ENCODE measurements at places on chromosomes 6 and 20.

- DNase-seq: no peak
Measured at GRCh38 chr6:127475135-127475822, 16.1 kb upstream of the KIAA0408 start.

DNA sequence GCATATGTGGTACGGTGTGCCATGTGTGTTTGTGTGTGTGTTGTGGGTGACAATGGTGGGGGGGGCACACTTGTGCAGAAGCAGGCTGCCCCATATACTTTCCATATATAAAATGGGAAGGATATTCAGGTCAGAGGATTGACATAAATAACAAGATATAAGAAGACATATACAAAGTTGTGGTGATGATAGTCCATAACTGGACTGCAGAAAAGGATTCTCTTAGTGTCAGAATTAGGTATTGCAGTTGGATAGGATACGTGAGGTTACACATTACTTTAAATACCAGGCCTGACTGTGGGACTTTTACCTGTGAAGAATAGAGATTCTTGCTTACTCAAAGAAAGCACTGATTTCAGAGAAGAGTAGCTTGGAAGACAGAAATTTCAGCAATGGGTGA, 1260.3 kb downstream of the EPHA7 start:
- DNase-seq: no peak

DNA sequence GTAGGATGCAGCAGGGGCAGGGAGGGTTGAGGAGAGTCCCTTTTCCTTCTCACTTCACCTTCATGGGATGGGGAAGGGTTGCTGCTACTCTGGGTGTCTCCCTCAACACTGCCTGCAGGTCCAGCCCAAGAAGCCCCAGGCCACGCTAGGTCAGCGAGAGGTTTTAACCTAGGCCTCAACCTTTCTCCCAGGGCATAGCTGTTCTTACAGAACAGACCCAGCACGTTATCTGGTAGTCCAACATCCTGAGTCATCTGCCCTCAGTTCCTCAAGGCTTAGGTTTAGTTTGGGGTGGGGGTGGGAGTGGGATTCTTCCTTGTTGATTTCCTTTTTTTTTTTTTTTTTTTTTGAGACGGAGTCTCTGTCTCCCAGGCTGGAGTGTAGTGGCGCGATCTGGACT, 15.8 kb downstream of the LRRC73 start:
- DNase-seq: no peak

DNA sequence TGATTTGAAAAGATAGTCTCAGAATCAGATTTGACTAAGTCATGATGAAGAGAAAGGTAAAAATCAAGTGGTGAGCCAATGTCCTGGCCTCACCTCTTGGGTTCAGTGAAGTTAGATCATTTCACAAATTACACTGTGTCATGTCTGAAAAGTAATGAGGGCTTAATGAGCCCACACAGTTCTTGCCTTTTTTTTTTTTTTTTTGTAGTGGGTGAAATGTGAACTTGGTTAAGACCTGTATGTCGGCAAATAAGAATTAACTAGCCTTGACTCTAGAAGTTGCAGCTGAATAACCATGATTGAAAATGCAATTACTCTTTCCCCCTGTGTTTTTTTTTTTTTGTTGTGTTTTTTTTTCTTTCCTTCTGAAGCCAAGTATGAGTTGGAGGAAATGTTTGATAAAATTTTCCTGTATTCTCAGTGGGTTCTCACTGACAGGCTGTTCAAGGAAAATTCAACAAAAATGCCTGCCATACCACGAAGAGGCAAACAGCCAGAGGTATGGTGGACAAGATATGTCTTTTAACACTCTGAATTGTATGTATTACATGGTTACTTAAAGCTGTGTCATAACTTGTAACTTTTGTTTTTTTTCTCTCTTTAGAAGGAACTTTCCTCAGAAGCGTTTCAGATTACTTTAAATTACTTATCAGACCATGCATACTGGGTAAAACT, 135.2 kb upstream of the MLIP start:
- peak; percentile 17 for DNase-seq

DNA sequence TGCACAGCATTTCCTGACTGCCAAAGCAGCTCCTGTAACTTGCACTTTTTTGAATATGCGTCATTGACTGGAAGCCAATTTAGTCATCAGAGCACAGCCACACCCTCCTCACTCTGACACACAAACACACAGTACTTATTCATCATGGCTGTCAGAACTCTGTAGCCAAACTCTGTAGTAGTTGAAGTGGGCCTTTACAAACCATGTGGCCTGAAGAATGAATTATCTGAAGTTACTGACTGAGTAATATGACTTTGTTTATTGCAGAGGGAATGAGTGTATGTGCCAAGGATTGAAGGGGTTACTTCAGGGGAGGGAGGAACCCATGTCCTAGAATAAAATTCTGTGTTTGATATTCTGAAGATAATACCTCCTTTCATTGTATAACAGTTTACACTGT, 102.7 kb downstream of the FIG4 start:
- DNase-seq: peak; percentile 93

GRCh38 chr6:19180348-19181072, 656.7 kb upstream of the ID4 start:
- DNase-seq: peak; percentile 54

DNA sequence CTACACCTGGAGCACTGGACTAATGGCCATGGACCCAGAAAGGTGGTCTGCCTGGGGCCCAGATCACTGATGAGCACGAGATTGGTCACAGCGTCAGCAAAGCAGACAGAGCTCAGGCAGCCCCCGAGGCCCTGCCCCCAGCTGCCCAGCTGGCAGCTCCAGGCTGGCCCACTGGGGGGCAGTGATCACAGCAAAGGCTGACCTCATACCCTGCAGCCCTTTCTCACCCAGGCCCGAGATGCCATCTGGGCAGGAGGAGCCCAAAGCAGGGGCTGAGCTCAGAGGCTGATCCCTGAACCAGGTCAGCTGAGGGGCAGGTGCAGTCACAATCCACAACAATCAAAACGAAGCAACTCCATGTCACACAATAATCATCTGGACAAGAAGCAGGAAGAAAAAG, 4.1 kb downstream of the MAP1LC3A start:
- no peak for DNase-seq

DNA sequence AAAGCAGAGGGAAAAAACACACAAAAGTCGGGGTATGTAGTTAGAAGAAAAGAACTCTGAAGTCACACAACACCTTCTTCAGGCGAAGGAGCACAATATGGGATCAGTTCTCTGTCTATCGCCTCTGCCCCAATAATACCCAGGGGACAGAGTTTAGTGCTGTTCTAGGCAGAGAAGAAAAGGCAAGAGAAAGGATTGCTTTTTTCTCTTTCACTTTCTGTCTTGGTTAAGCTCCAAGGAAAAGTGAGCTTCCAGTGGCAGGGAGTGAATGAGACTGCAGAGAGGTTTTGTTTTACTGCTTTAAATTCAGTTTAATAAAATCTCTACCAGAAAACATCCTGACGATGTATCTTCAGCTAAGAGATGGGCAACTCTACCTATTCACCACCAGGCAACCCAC, 86.6 kb upstream of the STXBP5 start:
- DNase-seq: peak; percentile 37

DNA sequence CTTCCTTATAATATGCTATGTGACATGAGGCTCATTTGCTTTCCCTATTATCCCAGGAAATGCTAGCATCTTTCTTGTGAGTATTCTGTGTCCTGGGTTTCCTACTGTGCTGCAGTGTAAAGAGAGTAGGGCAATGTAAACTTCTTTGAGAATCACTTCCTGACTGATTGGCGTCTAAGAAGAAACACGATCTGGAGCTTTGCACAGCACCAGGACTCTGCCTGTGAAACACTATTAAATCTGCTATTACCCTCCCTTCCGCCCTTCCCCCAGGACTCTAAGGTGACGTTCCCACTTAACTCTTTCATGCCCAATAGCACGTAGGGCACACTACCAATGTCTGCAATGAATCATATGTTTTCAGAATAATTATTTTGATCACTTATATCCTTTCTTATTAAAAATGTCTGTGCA, 607.3 kb upstream of the CITED2 start:
- peak; percentile 61 for DNase-seq

DNA sequence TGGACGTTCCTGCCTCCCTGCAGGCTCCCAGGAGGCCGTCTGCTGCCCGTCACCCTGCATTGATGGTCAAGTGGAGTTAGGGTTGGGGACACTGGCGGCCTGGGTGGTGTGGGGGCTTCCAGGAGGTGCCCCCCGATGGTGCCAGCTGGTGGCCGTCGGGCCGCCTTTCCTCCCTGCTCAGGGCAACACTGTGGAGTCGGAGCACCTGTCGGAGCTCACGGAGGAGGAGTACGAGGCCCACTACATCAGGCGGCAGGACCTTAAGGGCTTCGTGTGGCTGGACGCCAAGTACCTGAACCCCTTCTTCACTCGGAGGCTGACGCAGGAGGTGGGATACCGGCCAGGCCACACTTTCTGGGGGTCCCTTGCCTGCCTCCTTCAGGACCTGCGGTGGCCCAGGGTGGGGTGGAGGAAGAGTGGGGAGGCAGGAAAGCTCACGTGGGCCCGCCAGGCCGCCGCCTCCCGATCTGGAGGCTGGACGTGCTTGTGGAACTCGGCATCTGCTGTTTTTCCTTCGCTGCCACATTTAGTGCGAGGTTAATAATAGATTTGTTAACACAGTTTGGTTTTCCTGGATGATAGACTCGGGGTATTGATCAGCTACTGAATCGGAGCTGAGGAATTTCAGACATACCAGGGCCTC, 28.6 kb downstream of the SPATA2 start:
- DNase-seq: no peak

DNA sequence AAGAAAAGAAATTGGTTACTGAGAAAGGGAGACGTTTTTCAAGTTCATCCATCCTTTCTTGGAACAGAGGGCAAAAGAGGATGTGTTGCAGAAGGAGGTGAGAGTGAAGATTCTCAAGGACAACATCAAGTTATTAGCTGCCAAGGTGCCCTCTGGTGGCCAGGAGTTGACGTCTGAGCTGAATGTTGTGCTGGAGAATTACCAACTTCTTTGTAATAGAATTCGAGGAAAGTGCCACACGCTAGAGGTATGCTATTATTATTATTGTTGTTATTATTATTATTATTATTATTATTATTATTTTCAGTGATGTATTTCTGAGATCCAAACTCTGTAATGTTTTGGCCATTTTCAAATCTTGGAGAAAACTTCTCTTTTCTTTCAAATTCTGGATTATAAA, 197.0 kb downstream of the UTRN start:
- peak; percentile 83 for DNase-seq

DNA sequence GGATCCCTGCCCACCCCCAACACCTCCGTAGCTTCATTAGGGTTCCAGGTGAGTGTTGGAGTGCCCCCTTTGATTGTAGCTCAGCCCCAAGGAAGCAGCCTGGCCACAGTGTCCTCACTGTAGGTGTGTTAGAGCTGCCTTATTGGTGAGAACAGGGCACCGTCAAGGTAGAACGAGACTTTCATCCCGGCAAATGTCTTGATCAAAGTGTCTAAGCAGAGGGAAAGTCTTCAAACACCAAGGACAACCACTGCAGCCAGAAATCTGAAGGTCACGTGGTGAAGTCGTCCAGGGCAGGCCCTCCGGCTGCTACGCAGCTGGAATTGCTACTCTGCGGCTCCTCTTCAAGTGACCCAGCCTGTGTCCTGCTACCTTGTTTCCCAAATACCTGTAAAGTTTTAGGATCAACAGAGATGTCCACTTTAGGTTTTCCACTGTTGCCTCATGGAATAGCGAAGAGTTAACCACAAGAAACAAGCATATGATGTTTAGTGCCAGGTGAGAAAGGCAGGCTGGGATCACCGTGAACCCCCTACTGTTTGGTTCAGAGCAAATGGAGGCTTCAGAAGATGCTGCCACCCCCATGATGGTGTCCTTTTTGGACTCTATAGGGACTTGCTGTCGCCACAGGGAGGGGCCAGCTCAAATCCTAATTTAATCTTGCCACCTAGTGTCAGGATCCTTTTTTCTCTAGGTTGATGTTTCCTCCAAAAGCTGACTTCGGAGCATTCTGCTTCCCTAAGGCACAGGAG, 1.7 kb upstream of the DLL1 start:
- no peak for DNase-seq

- DNase-seq: no peak
Measured at GRCh38 chr6:13355999-13356785, 27.9 kb upstream of the TBC1D7 start.

DNA sequence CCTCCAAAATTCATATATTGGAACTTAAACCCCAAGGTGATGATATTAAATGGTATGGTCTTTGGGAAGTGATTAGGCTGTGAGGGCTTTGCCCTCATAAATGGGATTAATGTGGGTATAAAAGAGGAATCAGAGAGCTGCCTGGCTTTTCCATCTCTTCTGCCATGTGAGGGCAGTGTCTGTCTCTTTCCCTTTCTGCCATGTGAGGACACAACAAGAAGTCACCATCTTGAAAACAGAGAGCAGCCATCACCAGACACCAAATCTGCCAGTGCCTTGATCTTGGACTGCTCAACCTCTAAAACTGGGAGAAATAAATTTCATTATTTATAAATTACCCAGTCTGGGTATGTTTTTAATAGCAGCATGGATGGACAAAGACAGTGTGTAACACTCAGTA, 263.0 kb downstream of the PAX1 start:
- no peak for DNase-seq

DNA sequence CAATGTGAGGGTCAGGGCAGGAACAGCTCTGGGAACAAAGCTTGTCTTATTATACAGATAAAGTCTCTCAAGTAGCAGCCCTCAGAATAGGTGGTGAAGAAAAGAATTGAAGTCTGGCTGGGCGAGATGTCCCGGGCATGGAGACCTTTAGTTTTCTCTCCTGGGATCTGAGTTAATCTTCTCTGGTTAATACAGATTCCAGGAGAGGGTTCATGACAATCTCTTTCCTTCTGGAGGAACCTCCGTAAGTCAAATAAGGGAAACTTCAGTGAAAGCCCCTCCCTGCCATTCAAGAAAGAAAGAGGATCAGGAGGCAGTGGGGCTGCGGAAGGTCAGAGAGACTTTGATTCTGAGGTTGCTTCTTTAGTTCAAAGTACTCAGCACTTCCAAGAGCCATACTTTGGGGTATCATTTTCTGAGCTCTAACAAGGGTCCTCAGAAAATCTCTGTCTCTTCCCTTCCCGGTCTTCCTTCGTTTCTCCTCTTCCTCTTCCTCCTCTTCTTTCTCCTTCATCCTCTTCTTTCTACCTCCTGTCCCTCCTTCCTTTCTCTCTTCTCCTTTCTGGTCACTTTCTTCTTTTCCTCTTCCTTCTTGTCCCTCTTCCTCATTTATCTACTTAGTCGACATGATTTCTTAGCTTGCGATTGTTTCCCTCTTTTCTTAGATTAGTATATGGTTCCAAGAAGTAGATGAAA, 4.6 kb upstream of the ZNF184 start:
- no peak for DNase-seq
